Ecto neural progenitor cell (in vitro differentiated cells): ENCODE measurements at places on chromosomes 7 and 10.

GRCh38 chr10:108905821-108906220, 1017.5 kb downstream of the XPNPEP1 start:
- no peak for DNase-seq

DNA sequence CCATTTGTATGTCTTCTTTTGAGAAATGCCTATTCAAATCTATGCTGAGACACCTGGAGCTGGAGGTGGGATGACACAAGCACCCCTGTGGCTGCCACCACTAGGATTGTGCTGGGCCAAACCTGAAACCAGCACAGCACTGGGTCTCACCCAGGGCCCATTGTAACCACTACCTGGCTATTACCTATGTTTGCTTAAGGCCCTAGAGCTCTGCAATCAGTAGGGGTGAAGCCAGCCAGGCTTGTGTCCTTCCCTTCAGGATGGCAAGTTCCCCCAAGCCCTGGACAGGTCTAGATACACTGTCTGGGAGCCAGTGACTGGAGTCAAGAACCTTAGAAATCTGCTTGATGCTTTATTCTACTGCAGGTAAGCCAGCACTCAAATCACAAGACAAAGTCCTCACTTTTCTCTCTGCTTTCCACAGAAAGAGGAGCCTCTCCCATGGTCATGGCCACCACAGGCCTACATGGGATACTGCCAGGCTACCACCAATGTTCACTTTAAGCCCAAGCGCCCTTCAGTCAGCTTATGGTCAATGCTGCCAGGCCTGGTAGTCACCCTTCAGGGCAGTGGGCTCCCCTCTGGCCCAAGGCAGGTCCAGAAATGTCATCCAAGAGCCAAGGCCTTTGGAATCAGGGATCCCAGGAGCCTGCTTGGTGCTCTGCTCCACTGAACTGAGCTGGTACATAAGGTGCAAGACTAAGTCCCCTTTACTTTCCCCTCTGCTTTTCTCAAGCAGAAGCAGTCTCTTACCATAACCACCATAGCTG, 105.3 kb downstream of the BMS1 start:
- no peak for DNase-seq

DNA sequence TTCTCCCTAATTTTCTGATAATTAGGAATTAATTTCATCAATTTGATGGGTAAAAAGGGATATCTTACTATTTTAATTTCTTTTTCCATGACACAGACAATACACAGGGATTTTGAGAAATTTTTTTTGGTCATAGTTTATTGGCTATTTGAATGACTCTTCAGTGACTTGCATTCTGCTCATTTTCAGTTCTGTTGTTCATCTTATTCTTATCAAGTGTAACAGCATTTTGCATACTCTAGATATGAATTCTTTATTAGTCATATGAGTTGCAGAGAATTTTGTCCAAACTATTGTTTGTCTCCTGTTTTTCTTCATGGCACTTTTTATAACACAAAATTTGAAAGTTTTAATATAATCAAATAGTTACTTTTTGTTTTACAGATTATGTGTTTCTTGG, 41.7 kb downstream of the MKLN1 start:
- DNase-seq = no peak

GRCh38 chr10:76311752-76312636, 880.6 kb downstream of the LRMDA start:
- no peak for DNase-seq

- no peak for DNase-seq
Observed at GRCh38 chr7:35748371-35748770, 52.5 kb upstream of the SEPTIN7 start.

DNA sequence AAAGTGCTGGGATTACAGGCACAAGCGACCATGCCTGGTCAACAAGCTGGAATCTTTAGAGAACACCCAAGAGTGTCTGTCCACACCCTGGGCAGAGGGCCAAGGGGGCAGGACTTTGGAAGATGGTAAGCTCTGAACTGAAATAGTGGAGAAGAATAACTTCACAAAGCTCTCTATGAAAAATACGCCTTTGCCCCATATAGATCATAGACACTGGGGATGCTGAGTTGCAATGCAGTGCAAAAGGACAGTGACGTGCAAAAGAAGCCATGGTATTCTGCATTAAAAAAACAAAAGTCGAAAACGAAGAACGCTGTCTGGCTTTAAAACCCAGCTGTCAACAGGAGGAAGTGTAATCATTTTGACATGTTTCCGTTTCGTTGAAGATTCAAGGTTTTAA, 353.6 kb downstream of the CALN1 start:
- DNase-seq = no peak
